ENCODE measurements at places on chromosomes 1 and 21. TPM values are rescaled to one million over a fixed set of nuclear protein-coding genes. Genes with fewer than 3 reads are reported as not detected.

DNA sequence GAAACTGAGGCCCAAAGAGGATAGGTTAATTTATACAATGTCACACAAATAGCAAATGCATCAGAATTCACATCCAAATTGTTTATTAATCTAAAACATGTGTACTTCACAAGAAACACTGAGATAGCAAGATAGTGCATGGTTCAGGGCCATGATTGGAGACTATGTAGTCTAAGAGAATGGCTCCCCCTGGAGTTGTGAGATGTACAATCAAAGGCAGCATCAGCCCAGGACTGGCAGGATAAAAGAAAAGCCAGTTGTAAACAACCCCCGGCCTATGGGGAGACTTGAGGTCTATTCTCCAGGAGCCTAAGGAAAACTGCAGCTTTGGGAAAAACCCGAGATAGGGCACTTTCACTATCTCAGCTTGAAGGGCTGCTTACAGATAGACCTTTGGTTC, 511.0 kb downstream of the OMA1 start:
- peaks cover 10% of the 10 kb centered on the region for H3K27me3 ChIP-seq
- no peak overlapping the region for H3K4me3 ChIP-seq
- no peak overlapping the region for H3K27ac ChIP-seq

GRCh38 chr1:206049293-206049692, 3.7 kb upstream of the RHEX start:
- H3K36me3 ChIP-seq = no peaks in the 10 kb centered on the region
- DNase-seq = no peak
- H3K27me3 ChIP-seq = no peaks in the 10 kb centered on the region
- H3K4me1 ChIP-seq = no peaks in the 10 kb centered on the region
- H3K4me3 ChIP-seq = no peak overlapping the region
- no peak overlapping the region for H3K27ac ChIP-seq

The PRELP gene
- 6.4 TPM for total RNA-seq

The TSTD1 gene
- 123 TPM for total RNA-seq

The CYYR1 gene
- total RNA-seq = 3.1 TPM

All from suprapubic skin (tissue), 4 donors.